ENCODE measurements at places on chromosomes 2 and 18.

GRCh38 chr18:3256693-3257626 lies 5.0 kb upstream of the MYL12B start:
- no peak for DNase-seq

DNA sequence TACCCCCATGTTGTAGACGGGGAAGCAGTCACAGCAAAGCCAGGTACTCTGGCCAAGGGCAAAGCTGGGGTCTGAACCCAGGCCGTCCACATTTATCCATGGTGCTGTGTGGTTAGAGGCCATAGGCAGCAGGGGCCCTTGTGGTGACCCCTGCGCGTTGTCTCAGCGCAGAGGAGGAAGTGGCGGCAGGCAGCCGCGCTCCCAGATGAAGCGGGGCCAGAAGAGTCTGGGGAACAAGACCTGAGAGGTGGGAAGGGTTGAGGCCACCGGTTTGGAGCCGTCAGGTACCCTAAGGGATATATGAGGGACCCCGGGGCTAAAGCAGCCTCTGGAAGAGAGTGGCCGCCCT lies 770 bp downstream of the ZNF396 start:
- DNase-seq = no peak

DNA sequence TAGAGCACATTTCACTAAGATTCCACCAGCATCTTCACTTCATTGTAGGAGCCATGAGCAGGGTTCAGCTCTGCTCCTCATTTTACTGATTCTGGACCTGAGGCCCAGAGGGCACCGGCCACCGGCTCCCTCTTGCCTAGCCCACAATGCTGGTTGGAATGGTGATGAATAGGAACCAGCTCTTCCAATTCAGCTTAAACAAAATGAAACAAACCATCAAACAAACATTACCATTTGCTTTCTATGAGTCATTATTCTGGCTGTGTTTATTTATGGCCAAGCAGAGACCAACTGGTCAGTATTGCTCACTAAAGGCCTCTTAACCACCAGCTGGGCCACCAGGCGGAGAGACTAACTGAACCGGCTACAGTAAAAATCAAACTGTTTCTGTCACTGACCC lies 176.7 kb downstream of the MTX2 start:
- no peak for DNase-seq

DNA sequence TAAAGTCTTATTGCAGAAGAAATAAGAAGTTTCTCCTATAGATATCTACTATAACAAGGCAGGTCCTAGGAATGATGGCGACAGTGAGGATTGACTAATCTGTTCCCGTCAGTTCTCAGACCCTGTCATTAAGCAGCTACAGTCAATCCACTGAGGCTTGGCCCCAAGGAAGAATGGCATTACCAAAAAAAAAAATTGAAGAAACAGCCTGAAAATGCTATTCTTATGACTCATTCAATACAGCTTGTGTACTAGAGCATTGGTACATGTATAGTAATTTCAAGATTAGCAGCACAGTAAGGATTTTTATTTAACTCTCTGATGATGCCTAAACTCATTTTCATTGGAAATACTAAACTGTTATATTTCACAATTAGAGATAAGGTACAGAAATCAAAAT lies 1096.1 kb upstream of the NXPH2 start:
- no peak for DNase-seq

DNA sequence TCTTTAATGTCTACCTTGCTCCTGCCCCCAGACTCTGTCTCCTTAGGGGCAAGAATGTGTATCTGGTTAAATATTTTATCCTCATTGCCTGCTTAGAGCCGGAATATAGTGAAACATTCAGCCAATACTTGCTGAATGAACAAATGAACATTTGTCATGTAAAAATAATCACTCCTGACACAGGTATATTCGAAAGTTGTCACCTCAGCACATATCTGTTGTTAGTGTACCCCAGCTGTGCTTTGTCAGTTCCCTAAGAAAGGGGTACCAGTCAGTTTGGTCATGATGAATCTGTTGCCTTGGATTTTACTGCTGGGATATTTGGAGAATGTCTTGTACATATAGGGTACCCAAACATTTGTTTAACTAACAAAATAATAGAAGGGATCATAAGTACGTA lies 77.0 kb upstream of the PROKR1 start:
- DNase-seq = no peak

Measured in AG09319 (cell line).